Ascending aorta (tissue), 2 donors: ENCODE measurements at places on chromosomes 3 and 15. TPM values are rescaled to one million over a fixed set of nuclear protein-coding genes. Genes with fewer than 3 reads are reported as not detected.

Gene TPRG1
- total RNA-seq: 6.4 TPM

Gene GOLGA8N
- total RNA-seq: 20.6 TPM

Gene GOLGA8R
- not detected for total RNA-seq

Gene PRR20G
- not detected for total RNA-seq

Gene NR1I2
- not detected for total RNA-seq

Gene DYNLT2B
- total RNA-seq: not detected

Gene ALDH1A2
- 9.3 TPM for total RNA-seq

Gene SNX22
- total RNA-seq: 0.53 TPM

Gene DLL4
- total RNA-seq: 30.2 TPM

Gene TLR9
- total RNA-seq: not detected

Gene ARHGAP11A
- not detected for total RNA-seq

Gene ZPLD1
- total RNA-seq: not detected

Gene GPR176
- total RNA-seq: 99.1 TPM

Gene CFAP92
- not detected for total RNA-seq

Gene ADPGK
- total RNA-seq: 24.8 TPM

Gene AHSG
- total RNA-seq: 0.53 TPM

Gene GOLGA6L6
- total RNA-seq: not detected

Gene IQSEC1
- total RNA-seq: 148 TPM

Gene CHDH
- total RNA-seq: 0.53 TPM

Gene CFAP100
- not detected for total RNA-seq

Gene NANOGP8
- total RNA-seq: not detected

Gene GOLGA6L10
- 1.5 TPM for total RNA-seq

Gene HRG
- 6.9 TPM for total RNA-seq

Gene CORO2B
- total RNA-seq: 11.0 TPM

Gene LEKR1
- not detected for total RNA-seq

Gene HACL1
- total RNA-seq: 13.8 TPM

Gene ROPN1
- total RNA-seq: not detected

Gene DOCK3
- 3.9 TPM for total RNA-seq

Gene CELSR3
- total RNA-seq: 2.6 TPM

Gene RARB
- total RNA-seq: 52.7 TPM

Gene SLC12A8
- total RNA-seq: not detected

Gene SERINC4
- not detected for total RNA-seq

Gene NR2E3
- not detected for total RNA-seq

Gene GREM1
- not detected for total RNA-seq

Gene SERP1
- 237 TPM for total RNA-seq

Gene SPATA12
- not detected for total RNA-seq

Gene MESP2
- not detected for total RNA-seq

Gene SMCO1
- total RNA-seq: not detected

Gene IL5RA
- total RNA-seq: not detected
